Muscle of arm (tissue), 14 donors: ENCODE measurements at places on chromosomes 4 and X.

DNA sequence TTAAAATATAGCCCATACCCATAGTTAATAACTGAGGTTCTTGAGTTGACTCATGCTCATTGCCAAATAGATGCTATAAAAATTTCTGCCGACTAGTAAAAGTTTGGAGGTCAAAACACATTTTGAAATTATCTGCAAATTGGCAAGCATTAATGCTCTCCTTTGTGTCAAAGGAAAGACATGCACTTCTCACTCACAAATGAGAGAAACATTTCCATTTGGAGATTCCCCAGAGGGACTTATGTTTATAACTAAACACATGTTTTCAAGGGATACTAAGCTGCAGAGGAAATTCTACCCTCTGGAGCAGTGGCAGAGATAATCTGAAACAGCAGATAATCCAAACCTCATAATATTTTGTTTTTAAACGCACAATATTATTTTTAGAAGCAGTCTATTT, 45.7 kb upstream of the CCDC160 start:
- no peak for DNase-seq

DNA sequence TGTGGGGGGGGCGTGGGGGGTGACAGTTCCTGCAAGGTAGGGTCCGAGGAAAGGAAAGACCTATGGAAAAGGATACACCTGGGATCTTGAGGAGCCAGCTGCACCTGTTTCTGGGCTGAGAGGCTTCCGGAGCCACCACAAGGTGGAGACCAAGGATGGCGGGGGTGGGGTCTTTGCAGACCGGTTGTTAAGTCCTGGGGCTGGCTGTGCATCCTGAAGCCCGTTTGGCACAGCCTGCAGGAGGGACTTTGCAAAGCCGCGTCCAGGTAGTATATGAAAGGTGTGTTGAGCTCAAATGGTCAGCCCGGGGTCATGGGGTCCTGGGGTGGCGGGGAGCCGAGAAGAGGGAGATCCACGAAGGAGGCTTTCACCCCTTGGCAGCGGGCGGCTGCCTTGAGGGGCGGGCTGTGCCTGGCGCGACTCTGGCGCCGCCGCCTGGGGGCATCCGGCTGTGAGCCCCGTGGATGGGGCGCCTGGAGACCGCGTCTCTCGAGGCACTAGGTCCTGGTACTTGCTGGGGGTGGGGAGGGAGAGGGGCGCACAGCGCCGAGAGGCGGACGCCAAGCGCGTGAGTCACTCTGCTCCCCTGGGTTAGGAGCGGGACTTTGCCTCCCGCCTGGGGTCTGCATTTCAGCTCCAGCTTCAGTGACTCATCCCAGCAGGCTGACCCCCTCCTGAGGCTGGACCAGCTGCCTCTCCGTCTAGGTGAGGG, 58.2 kb upstream of the DYNLT3 start:
- no peak for DNase-seq

DNA sequence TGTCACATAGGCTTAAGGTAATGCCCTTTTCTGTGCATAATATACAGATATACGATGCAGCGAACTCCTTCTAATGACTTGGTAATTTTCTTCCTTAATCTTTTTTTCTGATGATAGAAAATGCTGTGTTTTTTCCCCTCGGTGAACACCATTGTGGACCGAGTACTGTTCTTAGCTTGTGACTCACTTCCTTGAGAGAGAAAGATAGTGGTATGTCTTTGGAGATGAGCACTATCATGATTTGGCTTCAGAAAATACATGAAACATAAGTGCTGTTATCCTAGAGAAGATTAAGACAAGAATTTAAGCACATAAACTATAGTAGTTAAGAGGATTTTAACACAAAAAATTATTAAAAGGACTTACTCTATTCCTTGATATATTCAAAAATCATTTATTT, 63.9 kb downstream of the RS1 start:
- DNase-seq = no peak

- DNase-seq = no peak
These were observed 27.2 kb downstream of the TAPT1 start for GRCh38 chr4:16199093-16199492.

DNA sequence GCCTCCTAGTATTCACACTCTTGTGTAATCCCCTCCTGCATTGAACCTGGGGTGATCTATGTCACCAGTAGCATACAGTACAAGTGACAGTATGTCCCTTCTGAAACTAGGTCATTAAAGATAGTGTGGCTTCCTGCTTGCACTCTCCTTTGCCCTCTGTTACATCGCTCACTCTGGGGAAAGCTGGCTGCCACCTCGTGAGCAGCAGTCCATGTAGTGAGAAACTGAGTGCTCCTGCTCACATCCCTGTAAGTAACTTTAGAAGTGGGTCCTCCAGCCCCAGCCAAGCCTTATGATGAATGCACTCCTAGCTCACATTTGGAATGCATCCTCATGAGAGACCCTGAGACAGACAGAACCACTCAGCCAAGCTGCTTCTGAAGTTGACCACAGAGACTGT, 89.8 kb upstream of the TNIP3 start:
- DNase-seq = no peak

DNA sequence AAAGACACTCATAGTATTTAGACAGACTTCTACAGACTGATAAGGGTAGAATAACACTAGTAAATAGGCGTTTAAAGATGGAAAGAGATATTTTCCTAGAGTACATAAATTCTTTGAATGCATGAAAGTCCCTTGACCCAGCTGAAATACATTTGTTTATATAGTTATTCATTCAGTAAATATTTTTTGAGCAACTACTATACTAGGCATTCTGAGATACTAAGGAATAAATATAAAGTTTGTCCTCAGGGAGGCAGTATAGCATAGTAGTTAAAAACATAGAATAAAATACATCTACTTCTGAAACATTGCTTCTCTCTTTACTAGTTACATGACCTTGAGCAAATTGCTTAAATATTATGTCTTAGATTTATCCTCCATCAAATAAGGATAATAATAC, 27.4 kb downstream of the HMGN5 start:
- peak; percentile 7 for DNase-seq

DNA sequence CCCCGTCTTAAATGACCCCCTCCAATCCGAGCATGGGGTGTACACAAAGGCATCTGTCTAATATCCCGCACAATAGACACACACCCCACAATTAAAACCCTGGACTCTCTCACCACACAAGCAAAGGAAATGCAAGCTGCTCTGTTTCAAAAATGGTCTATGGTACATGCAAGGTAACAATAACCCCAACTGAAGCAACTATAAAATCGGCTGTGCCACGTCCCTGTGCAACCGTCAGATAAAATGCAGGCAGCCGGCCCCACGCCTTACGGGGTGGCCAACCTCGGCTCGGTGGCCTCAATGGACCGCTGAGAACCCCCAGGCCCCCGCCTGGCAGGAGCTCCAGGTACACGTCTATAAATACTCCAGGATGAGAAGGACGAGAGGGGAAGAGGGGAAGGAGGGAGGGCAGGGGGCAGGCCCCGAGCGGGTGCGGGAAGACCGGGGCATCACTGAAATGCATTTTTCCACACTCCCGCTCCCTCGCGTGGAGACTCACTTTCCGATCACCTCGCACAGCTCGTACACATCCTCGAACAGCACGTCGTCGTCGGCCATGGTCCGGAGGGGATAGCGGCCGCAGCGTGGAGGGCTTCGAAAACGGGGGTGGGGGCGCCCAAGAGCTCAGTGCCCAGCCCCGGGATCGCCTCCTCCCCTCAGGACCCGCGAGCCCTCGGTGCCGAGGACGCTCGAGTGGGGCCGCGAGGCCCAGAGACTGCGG, 763 bp downstream of the CASK start:
- DNase-seq = peak; percentile 31

GRCh38 chr4:147479786-147480185, 1.1 kb upstream of the EDNRA start:
- peak; percentile 17 for DNase-seq

DNA sequence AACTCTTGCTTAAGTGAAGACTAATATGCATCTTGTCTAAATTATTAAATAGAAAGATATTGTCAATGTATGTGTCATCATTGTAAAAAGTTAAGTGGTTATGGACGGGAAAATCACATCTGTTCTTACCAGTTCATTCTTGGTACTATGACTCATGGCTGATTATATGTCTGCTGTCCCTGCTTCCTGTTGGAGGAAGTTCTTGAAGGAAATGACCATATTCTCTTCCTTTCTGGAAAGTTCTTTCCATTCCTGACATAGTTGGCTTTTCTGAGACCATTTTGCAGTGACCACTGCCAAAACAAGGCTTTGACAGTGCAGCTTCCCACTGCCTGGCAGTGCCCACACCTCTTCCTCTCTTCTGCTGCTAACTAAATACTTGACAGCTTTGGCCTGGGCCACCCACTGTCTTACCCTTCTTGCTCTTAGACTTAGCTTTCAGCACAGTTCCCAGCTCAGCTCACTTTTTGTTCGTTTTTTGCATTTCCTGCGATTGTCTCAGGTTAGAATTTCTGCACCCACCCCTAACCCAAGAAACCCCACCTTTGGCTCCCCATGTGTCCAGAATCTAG, 13.2 kb upstream of the CLDN24 start:
- DNase-seq = no peak

GRCh38 chr4:86092684-86093083, 267.2 kb downstream of the MAPK10 start:
- DNase-seq = no peak

GRCh38 chrX:57902633-57903032, 7.6 kb downstream of the ZXDA start:
- DNase-seq = no peak
